ENCODE measurements at places on chromosomes 2 and 18.

- DNase-seq = no peak
These were observed 247.0 kb downstream of the KCNH7 start for GRCh38 chr2:162591403-162592083.

- DNase-seq = no peak
These were observed 569.2 kb downstream of the ZEB2 start for GRCh38 chr2:143950704-143951103.

GRCh38 chr2:83584672-83585071 lies 874.4 kb downstream of the SUCLG1 start:
- DNase-seq = peak; percentile 71

- DNase-seq = no peak
These were observed 19.1 kb downstream of the RAMP1 start for GRCh38 chr2:237878321-237879057.

DNA sequence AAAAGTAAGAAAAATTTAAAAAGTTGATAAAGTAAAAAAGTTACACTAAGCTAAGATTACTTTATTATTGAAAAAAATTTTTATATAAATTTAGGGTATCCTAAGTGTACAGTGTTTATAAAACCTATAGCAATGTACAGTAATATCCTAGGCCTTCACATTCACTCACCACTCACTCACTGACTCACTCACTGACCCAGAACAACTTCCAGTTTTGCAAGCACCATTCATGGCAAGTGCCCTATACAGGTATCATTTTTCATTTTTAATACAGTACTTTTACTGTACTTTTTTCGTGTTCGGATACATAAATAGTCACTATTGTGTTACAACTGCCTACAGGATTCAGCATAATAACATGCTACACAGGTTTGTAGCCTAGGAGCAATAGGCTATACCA lies 8.9 kb upstream of the THUMPD2 start:
- DNase-seq = no peak

DNA sequence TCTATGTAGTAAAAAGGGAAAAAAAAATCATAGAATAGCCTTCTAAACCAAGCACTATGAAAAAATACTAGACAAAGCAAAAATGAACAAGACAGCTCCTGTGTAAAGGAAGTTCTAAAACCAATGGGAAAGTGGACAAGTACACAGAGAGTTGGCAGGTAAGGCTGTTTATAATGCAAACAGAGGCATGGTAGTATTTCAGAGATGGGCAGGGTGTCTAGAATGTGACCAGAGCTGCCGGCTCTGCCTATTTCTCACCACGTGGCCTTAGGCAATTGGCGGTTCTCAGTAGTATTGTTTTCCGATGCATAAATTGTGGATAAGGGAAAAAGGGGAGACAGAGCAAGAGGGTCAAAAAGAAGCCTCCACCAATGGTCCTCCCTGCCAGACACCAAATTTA lies 173.6 kb downstream of the ANKRD30B start:
- no peak for DNase-seq

- no peak for DNase-seq
These were observed 258.4 kb upstream of the ZNF804A start for GRCh38 chr2:184339966-184340365.

- DNase-seq = peak; percentile 80
These were observed at the start of gene GYPC for GRCh38 chr2:126655500-126656430. Gene GYPC, plus strand, starts transcription at chr2:126656158. Its CDS starts 106 bp downstream, at chr2:126656264.

DNA sequence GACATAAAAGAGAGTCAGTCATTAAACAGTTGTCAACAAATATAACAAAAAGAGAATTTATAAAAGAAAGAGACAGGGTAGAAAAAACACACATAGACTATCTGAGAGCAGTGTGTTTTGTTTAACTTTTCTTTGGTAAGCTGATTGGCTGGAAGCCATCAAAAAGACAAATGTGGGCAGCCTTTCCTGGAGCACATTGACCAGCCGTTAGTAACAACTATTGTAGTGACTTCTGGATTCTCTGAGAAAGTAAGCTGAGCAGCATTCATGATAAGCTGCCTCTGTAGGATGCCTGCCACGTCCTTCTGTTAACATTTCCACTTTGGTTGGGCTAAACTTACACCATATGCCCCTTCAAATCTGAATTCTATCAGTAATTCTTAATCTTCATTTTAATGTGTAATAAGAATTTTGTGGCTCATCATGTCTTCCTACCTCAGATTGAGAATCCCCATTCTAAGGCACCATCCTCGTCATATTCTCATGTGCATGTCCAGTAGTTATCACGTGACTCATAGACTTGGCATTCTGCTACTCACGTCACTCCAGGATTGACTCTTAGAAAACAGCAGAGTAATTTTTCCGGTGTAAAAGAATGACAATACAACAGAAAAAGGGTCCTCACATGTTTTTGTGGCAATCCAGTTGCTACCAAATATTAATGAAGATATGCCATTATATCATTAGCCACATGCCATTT lies 43.4 kb upstream of the DNAJC10 start:
- DNase-seq = peak; percentile 84

DNA sequence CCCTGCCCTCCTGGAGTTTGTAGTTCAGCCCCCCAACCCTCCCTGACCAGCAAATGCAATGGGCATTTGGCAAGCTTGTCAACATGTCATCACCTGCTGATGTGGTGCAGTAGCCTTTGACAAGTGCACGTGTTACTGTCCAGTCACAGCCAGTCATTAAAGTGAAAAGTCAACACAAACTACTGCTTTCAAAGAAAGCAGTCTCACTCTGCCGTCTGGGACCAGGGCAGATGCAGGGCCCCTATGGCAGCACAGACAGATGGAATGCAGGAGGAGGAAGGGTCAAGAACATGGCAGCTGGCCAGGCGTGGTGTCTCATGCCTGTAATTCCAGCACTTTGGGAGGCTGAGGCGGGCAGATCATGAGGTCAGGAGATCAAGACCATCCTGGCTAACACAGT lies 222.4 kb upstream of the OSR1 start:
- peak; percentile 81 for DNase-seq

DNA sequence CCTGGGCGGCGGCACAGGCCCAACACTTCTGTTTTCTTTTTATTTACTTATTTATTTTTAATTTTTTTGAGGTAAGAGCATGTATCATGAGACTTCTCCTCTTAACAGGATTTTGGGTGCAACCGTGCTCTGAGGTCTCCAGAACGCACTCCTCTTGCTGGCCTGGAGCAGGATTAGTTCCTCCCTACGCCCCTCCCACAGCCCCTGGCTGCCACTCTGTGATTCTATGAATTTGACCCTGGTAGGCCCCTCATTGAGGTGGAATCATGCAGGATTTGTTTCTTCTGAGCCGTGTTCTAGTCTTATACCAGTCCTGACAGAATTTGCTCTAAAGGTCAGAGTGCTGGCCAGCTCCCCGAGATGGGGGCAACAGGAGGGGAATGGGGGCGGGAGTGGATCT lies 106.5 kb upstream of the HS6ST1 start:
- DNase-seq = no peak

- DNase-seq = no peak
These were observed 390.7 kb downstream of the LRATD1 start for GRCh38 chr2:15023221-15023620.

DNA sequence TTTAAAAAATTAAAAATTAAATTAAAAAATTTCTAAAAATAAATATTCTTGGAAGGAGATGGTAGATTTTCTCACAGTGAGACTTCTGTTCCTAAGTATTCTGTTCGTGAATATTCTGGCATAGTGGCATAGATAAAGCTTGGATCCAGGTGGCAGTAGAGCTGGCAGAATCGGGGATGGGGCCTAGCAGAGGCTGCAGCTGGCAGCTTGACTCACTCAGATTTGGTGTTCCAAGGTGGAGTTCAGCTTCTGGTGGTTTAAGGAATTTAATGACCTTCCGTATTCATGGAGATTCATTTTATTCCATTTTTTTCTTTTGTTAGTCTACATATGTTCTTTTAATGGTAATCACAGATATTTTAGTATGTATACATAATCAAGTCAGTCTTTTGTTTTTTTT lies 19.9 kb downstream of the ARMC9 start:
- no peak for DNase-seq

DNA sequence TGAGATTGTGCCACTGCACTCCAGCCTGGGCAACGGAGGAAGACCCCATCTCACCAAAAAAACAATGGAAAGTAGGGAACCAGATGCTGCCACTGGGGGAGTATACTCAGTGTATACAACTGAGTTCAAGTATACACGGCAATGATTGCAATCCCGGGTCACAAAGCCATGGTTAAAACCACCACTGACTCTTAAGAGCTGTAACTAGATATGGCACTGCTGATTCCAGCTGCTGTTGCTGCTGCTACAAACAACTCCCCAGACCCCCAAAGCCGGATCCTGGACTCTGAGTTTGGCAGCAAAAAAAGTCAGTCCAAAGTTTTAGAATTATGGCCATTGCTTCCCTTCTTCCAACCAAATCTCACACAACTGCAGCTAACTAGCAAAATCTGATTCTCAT lies 43.7 kb upstream of the COX7A2L start:
- DNase-seq = no peak

DNA sequence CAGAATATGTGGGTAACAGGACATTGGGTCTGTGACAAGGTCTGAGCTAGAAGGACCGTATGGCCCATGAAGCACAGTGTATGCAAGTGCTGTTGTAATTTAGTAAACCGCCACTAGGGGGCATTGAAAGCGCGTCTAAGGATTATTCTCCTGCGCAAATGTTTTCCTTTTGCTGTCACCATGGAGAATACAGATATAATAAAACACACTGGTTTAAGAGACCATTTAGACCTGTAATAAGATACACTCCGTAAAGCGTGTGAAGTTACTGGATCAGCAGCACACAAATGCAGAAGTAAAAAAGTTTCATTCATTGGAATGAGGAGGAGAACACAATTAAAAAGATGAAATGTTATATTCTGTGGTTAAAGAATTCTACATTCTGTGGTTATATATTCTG lies 272.4 kb downstream of the AGAP1 start:
- peak; percentile 86 for DNase-seq

DNA sequence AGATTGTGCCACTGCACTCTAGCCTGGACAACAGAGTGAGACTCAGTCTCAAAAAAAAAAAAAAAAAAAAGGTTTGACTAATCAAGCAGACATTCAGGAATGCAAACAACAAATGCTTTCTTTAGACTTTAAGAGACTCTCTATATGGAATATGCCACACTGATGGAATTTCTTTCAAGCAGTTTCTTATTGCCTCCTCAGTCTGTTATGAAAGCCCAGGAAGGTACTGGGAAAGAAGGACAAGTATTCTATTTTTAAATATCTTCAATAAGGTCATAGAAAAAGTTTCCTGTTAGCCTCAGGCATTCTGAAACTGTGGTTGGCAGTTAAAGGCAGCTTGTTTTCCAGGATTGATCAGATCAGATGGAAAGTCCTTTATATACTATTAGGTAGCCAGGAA lies 241.6 kb downstream of the PIK3C3 start:
- peak; percentile 58 for DNase-seq

- DNase-seq = peak; percentile 21
These were observed 3.3 kb upstream of the ZBTB7C start for GRCh38 chr18:48412339-48412929.

DNA sequence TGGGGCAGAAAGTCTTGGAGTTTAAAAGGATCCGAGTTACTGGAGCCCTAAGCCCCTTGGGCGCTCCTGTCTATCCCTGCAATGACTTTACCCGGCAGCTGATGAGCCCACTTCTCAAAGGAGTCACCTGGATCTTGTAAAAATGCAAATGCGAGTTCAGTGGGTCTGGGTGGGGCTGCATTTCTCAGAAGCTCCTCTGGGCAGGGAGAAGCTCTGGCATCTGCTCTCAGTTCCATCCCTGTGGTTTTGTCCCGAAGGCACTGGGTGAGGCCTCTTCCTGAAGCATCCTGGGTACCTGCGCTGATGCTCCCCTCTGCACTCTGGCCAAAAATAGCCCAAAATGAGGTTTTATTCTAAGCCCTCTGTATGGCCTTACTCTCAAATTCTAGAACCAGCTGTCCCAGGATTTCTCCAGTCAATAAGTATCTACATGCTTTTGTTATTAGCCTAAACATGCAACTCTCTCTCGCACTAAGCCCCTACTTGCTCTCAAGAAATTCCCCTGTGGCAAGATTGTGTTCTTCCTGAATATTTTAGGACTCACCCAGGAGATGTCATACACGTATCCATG lies 167.8 kb upstream of the APCDD1 start:
- no peak for DNase-seq

GRCh38 chr2:237449193-237449881 lies 35.4 kb upstream of the COL6A3 start:
- peak; percentile 48 for DNase-seq

DNA sequence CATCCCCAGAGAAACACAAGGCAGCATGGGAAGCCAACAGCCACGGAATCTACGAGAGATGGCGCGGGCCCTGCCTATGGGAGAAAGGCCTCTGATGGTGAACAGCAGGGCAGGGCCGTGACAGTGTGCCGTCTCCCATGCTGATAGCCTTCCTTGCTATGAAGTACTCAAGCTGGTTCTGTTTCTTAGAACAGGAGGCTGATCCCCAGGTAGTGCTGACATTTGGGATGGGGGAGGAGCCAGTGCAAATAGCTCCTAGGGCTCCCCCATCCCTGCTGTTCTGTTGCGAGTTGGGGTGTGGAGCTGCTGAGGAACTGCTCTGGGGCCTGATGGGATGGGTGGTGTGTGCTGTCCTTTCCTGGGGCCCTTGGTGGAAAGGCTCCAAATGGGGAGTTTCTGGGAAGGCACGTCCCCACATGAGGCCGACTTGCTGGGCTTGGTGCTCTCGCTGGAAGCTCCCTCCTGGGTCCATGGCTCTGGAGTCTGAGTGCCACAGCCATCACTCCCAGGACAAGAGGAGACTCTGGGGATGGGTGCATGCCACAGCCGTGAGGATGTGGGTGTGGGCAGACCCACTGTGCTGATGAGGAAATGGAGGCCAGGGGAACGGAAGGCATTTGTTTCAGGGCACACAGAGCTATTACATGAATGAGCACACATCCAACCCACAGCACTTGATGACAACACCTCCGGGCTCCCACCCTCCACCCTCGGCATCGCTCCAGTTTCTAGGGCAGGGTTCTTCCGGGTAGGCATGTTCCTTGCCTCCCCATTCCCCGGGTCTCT lies 246.8 kb downstream of the HDAC4 start:
- DNase-seq = no peak

DNA sequence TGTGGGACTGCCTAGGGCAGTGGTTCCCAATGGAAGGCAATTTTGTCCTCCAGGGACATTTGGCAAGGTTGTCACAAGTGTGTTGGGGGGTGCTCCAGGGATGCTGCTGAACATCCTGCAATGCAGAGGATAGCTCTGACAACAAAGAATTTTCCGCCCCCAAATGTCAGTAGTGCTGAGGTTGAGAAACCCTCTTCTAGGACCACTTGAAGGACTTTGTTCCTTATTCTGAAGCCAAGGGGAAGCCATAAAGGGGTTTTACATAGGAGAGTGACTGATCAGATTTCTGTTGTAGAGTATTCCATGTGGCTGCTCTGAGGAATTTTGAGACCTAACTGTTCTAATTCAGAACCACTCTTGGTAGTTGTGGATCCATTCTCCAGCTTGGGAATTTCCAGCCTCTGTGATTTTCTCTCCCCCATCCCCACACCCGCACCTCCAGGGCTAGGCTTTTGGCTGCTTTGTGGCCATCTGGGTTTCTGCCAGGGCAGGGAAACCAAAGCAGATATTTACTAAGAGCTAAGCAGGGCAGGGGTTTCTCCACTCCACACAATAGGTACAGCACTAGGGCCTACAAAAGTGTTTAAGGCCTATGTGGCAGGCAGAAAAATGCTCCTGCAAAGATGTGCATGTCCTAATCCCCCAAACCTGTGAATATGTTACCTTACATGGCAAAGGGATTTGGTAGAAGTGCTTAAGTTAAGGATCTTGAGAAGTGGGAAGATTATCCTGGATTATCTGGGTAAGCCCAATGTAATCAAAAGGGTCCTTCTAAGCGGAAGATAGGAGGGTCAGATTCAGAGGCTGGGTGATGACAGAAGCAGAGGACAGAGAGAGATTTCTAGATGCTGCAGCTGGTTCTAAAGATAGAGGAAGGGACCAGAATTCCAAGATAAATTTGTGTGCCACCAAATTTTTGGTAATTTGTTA lies 135.4 kb downstream of the TMEM17 start:
- no peak for DNase-seq
